ENCODE measurements at places on chromosomes 7 and 10.

DNA sequence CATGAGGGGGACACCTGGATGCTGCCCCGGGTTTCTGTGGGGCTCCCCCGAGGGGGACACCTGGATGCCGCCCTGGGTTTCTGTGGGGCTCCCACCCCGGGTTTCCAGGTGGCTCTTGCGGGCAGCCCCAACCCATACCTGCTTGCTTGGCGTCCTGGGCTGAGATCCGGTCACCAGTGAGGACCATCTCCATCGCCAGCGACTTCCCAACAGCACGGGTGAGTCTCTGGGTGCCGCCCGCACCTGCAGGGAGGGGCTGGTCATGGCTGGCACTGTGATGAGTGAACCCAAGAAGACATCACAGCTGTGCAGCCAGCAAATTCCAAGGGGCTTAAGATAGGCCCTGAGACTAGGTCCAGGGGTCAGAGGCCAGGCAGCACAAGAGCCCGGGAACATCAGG, 6.4 kb downstream of the ECHS1 start:
- H3K27ac ChIP-seq, result no peak overlapping the region
- H3K36me3 ChIP-seq, result peaks cover 10% of the 10 kb centered on the region
- no peak for DNase-seq
- H3K4me3 ChIP-seq, result no peak overlapping the region
- H3K4me1 ChIP-seq, result no peaks in the 10 kb centered on the region

DNA sequence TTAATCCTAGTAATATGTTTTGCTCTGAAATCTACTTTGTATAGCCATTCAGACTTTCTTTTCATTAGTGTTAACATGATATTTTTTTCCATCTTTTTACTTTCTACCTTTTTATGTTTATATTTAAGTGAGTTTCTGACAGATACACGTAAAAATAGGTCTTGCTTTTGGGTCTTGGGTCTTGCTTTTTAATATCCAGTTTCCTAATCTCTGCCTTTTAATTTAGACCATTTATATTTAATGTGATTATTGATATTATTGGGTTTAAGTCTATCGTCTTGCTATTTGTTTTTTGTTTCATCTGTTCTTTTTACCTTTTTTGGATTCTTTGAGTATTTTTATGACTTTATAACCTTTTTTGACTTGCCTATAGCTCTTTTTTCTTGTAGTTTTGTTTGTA, 7.9 kb downstream of the PHTF2 start:
- no peaks in the 10 kb centered on the region for H3K36me3 ChIP-seq
- no peak overlapping the region for H3K4me3 ChIP-seq
- H3K27me3 ChIP-seq, result no peaks in the 10 kb centered on the region
- DNase-seq, result no peak

DNA sequence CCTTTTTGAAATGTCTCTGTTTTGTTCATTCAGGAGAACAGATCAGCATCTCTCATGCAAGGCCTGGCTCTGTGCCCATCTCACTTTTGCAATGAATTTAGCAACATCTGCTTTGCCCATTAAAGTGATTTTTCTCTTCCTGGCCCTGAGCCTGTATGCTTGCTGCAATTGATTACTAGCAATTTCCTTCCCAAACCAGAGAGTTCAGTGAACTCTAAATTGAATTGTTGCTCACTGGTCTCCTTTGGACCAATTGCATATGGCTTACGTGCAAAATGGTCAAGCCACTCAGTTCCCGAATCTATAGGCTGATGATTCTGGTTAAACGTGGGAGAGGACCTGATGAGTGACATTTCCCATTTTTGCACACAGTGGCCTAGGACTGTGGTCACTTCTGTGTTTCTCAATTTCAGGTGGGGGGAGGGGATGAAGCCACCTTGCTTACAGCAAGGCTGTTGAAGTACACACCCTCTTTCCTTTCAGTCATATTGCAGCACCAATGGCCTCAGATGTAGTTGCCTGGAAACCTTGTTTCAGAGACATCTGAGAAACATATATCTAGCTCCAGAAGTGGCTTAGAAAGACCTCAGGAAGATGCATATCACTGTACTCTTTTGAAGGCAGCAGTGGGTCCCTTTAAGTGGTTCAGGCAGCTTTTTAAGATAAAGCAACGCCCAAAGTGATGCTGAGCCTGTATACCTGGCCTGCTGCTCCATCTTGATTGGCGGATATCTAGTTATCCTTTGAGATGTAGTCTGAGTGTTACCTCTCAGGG, 201.4 kb downstream of the PTEN start:
- no peak overlapping the region for H3K4me3 ChIP-seq
- H3K4me1 ChIP-seq, result peaks cover 10% of the 10 kb centered on the region
- H3K36me3 ChIP-seq, result no peaks in the 10 kb centered on the region
- peak overlapping the region; percentile 13 for H3K27ac ChIP-seq
- DNase-seq, result peak; percentile 73
- no peaks in the 10 kb centered on the region for H3K27me3 ChIP-seq

- H3K36me3 ChIP-seq, result no peaks in the 10 kb centered on the region
- DNase-seq, result no peak
- H3K4me1 ChIP-seq, result peaks cover 3% of the 10 kb centered on the region
- no peaks in the 10 kb centered on the region for H3K27me3 ChIP-seq
These were observed 39.5 kb downstream of the LRMDA start for GRCh38 chr10:75470901-75471300.

DNA sequence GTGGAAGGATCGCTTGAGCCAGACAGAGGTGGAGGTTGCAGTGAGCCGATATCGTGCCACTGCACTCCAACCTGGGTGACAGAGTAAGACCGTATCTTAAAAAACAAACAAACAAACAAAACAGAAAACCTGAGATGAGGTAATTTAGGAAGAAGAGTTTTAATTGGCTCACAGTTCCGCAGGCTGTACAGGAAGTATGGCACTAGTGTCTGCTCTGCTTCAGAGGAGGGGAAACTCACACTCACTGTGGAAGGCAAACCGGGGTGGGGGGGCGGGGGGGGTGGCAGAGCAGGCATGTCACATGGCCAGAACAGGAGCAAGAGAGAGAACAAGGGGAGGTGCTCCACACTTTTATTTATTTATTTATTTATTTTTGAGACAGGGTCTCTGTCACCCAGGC, 5.1 kb downstream of the UBE2D4 start:
- no peak overlapping the region for H3K4me3 ChIP-seq
- peaks cover 8% of the 10 kb centered on the region for H3K4me1 ChIP-seq
- DNase-seq, result no peak

- H3K36me3 ChIP-seq, result no peaks in the 10 kb centered on the region
- H3K27me3 ChIP-seq, result no peaks in the 10 kb centered on the region
- H3K4me1 ChIP-seq, result no peaks in the 10 kb centered on the region
- H3K27ac ChIP-seq, result no peak overlapping the region
- no peak overlapping the region for H3K4me3 ChIP-seq
These were observed 393.5 kb downstream of the GFRA1 start for GRCh38 chr10:115879372-115880089.

All from heart left ventricle (tissue), 16 donors.